Umbilical cord (tissue), 2 donors: ENCODE measurements at places on chromosomes 12 and 14. TPM values are rescaled to one million over a fixed set of nuclear protein-coding genes. Genes with fewer than 3 reads are reported as not detected.

Gene LIN7A
- total RNA-seq, result 23.4 TPM

DNA sequence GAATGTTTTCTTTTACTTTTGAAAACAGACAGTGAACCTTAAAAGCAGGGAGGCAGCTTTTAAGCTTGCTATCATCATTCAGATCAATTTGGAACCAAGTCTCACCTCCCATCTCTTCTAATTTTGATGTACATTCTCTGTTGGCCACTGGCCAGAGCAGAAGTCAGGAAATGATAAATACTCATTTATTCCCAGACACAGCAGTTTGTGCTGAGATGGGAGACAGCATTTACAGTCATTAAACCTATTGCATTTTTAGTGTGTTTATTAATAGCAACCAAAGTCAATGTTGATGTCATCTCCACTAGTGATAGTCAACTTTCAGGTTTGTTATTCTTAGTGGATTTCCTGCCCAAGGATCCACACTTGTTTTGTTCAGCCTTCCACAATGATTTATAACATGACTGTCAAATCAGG lies 320.0 kb upstream of the ATP2B1 start:
- DNase-seq, result peak; percentile 70

- no peak for DNase-seq
Observed at GRCh38 chr12:105331805-105332251, 1.3 kb downstream of the C12orf75 start.

- no peak for DNase-seq
Observed at GRCh38 chr14:69268223-69268622, 8.3 kb downstream of the GALNT16 start.

DNA sequence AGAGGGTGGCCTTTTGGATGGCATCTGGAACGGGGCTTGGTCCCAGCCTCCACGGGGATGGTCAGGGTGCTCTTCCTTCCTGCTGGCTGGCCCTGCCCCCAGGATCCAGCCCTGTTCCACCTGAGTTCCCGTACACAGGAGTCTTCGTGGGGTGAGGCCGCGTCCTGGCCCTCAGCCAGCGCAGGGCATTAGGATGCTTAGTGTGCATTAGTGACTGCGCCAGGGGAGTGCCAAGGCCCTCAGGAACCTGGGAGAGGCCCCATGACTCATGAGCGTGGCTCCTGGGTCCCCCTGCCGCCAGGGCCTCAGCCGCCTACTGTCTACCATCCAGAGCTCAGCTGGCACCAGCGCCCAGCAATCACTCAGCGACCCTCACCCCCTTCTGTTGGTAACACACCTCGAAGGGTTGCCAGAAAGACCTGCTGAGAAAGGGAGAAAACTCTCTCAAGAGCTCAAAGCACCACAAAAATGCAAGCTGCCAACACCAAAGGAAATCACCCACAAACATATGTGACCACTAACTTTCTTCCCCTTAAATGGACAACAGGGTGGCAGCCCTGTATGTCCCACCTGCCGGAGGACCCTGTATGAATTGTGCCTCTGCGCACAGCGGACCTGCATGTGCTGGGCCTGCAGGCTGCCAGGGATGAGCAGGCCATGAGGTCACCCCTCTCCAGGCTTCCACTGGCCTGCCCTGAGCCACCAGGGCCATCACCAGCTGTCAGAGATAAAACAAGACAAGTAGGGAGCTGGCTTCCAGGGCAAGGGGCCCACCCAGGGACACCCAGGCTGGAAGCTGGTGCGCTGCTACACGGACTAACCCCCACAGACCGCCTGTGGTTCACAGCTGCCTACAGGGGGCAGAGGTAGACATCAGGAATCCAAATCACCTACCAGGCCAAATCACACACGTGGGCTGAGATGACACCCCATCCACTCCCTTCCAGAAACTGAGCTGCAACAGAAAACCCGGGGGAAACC lies 28.7 kb downstream of the CCDC85C start:
- peak; percentile 46 for DNase-seq

- no peak for DNase-seq
Observed at GRCh38 chr14:93185349-93185720, 218 bp downstream of the LYSET start.

Gene DPPA3
- not detected for total RNA-seq

GRCh38 chr14:92658684-92659083 lies 89.7 kb downstream of the LGMN start:
- DNase-seq, result no peak

Gene STAC3
- not detected for total RNA-seq

DNA sequence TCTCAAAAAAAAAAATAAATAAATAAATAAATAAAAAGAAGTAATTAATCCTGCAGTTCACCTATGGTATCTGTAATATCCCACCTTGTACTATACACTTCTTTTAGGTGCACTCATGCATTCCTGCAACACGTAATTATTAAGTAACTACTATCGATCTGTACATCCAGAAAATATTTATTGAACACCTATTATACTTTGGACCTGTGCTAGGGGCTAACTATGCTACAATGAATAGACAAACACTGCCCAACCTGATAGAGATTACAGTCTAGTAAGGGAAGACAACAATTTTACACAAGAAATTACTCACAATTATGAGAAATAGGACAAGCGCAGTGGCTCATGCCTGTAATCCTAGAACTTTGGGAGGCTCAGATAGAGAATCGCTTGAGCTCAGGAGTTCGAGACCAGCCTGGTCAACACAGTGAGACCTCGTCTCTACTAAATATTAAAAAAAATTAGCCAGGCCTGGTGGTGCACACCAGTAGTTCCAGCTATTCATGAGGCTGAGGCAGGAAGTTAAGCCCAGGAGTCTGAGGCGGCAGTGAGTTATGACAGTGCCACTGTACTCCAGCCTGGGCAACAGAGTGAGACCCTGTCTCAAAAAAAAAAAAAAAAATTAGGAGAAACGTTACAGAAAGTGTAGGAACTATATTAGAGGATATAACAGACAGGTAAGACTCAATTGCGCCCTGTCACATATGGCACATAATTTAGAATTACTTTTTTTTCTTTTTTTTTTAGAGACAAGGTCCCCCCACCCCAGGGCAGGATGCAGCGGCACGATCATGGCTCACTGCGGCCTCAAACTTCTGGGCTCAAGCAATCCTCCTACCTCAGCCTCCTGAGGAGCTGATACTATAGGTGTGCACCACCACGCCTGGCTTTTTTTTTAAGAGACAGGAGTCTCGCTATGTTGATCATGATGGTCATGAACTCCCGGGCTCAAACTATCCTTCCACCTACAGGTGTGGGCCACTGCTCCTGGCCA lies 1.2 kb downstream of the NRDE2 start:
- DNase-seq, result no peak

Gene KRT79
- total RNA-seq, result not detected
